ENCODE measurements at places on chromosomes 2 and 18.
A peak's percentile ranks its signal among the peaks of the same experiment; 100 is the strongest.

DNA sequence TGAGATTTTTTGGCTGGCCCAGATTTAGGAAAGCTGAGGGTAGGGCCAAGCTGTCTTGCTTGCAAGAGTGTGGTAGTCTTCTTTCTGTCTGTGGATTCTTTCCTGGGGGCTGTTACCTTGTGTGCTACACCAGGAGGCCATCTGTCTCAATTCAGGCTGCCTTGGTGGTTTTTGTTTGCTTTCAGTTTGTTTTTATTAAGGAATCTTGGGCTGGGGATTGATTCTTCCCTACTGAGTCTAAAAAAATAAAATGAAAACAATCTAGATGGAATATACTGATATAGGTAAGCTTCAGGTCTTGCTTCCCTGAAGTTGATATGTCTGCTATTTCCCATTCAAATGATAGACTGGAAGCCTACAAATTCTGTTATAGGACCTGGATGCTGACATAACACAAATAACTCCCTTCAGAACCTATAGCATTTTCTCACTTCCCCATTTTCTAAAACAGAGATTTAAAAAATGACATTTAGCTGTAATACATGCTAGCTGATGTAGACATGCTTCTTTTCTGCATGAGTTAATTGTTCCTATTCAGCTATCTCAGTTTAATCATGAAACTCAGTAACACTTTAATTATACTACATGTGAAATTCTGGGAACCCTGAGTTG lies 5.3 kb downstream of the LHCGR start:
- DNase-seq: no peak

GRCh38 chr2:156704617-156705016 lies 268.4 kb downstream of the GPD2 start:
- DNase-seq: no peak

- DNase-seq: no peak
Observed at GRCh38 chr2:107529146-107529545, 297.5 kb upstream of the RGPD4 start.

- no peak for DNase-seq
Observed at GRCh38 chr2:86636842-86637241, 13.2 kb upstream of the RNF103 start.

DNA sequence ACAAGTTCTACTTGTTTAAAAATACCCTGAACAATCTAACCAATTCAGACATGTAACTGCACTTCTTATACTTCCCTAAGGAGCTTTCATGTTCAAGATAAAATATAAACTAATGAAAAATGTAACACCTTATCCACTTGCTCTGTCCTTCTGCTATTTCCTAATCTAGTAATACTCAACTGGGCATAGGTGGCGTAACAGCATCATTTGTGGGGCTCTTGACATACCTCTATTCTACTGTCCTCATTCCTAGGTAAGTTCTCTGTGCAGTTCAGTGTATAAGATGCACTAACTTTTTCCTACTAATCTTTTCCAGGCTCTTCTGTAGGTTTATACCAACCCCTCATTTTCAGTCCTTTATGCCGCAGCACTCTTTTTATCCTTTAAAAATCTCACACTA lies 36.7 kb downstream of the PRKD3 start:
- DNase-seq: peak; percentile 21

- no peak for DNase-seq
Observed at GRCh38 chr2:70531419-70532086, 22.1 kb downstream of the TGFA start.

- no peak for DNase-seq
Observed at GRCh38 chr2:28322981-28323396, 69.7 kb upstream of the FOSL2 start.

DNA sequence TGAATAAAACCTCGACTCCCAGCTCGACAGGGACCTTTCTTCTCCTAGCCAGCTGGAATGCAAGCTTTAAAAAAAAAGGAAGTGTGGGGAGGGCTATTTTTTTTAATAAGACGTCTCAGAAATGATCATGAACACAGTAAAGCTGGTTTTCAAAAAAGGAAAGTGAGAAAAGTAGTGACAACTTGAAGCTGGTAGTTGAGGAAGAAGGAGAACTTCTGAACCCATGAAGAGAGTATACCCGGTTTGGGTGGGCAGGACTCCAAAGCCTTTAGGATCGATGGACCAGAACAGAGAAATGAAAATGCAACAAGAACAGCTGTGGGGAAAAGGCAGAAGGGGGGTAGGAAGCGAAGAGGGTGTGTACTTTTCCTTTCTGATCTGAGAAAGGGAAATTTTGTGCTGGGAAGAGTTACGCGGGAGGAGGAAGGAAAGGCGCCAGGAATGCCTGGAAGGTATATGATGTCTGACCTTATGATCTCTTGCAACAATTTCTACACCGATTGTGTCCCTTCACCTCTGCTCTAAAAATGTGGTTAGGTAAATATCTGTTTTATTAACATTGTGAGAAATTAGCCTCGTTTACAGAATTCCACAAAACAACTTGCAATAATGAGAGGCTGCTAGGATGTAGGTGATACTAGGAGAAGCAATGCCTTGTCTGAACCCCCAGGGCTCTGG lies 22.6 kb upstream of the CYP1B1 start:
- DNase-seq: no peak

GRCh38 chr2:19607931-19608771 lies 249.7 kb upstream of the OSR1 start:
- DNase-seq: no peak

- DNase-seq: no peak
Observed at GRCh38 chr2:136208682-136209420, 90.9 kb upstream of the CXCR4 start.

- no peak for DNase-seq
Observed at GRCh38 chr18:37249171-37249886, 316.3 kb downstream of the CELF4 start.

- DNase-seq: peak; percentile 51
Observed at GRCh38 chr2:99066075-99066958, 75.2 kb upstream of the C2orf15 start.

- DNase-seq: no peak
Observed at GRCh38 chr2:164782323-164782722, 59.3 kb downstream of the COBLL1 start.

DNA sequence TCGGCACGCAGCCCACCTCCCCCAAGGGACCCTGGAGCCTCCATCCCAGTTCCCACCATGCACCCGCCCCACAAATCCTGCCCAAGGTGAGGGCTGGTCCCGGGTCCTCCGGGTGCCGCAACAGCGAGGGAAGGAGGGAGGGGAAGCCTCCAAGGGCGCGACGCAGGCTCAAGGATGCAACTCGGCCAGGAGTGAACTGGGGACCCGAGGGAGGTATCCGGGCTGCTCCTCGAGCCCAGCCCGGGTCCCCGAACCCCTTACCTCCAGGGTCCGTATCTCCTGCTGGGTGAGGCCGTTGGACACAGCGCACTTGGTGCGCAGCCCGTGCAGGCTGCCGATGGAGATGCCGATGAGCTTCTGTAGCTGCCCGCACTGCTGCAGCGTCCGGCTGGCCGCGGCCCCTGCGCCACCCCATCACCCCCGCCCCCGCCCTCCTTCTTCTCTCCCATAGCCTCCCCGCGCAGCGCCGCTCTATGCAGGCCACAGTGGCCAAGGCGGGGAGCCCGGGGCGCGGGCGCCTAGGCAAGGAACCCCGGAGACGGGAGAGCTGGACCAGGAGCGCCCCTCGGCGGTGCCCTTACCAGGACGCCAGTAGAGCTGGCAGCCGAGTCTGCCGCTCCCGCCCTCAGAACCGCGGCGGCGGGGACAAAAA lies 124.1 kb downstream of the ANKRD30BL start:
- no peak for DNase-seq

- DNase-seq: no peak
Observed at GRCh38 chr18:76958692-76959341, 136.5 kb downstream of the ZNF236 start.

GRCh38 chr2:113056521-113056920 lies 2.5 kb upstream of the IL36RN start:
- no peak for DNase-seq

- peak; percentile 57 for DNase-seq
Observed at GRCh38 chr2:85704800-85705679, 10.9 kb downstream of the GNLY start.

- DNase-seq: no peak
Observed at GRCh38 chr2:27901234-27901633, 10.7 kb downstream of the BABAM2 start.

- no peak for DNase-seq
Observed at GRCh38 chr2:213491376-213491775, 207.1 kb downstream of the SPAG16 start.

DNA sequence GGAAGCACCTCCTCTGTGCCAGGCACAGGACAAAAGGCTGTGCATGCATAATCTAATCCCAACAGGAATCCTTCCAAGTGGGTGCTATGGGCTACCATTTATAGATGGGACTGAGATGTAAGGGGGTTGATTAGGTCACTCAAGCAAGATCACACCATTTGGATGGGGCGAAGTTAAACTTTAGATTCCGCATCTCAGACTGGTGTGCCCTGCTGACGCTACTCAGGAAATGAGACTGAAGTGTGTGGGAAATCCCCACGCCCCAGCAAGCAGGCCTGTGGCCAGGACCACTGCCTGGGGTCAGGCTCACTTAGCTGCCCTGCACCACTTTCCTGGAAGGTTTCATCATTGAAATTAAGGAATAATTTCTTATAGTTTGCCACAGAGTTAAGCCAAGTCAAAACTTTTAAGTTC lies 70.5 kb upstream of the PPP1CB start:
- peak; percentile 81 for DNase-seq

DNA sequence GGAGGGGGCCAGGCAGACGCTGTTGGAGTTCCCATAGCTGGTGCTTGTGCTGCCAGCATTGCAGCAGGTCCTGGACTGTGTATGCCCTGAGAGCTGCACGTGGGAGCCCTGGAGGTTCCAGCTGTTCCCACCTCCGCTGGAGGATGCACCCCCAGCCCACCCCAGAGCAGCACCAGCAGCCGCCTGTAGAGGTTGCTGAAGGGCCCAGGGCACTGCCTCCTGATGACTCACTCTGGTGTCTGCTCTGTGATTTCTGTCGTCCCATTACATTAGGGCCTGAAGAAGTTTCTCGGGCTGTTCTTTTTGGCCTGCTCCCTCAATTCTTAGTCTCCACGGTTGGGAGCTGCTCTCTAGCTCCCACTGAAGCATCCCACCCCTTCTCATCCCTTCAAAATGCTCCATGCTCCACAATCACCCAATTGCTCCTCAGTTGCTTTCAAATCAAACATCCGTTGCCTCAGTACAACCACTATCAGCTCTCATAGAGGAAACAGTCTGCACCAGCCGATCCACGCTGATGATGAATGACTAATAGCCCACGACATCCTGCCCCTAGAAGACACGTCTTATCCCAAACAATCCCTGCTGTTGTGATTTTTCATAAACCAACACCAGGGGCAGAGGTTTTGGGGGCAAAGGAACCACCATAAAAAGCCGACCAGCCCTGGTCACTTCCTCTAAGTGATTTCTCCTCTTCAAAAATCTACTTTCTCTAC lies 65.2 kb upstream of the RNF152 start:
- DNase-seq: no peak

- no peak for DNase-seq
Observed at GRCh38 chr18:45702708-45703265, 21.2 kb upstream of the SLC14A1 start.

GRCh38 chr2:143336719-143337210 lies 207.5 kb downstream of the ARHGAP15 start:
- DNase-seq: no peak

DNA sequence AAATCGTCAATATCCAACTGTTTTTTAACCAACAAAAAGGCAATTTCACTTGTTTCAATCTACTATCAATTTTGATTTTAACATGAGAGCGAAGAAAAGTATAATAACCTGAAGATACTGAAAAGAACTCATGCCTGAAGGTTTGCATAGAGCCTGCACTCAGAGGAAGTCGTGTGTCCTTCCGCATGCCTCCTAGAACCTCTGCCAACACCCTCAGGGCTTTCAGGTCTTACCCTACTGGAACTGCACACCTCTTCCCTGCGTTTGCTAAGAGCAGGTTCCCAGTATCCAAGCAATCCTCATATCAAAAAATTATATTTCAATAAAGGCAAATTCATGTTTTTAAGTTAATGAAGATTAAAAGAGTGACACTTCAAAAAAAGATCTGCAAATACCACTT lies 74.7 kb downstream of the PIAS2 start:
- no peak for DNase-seq

GRCh38 chr2:40450066-40450795 lies 1.7 kb downstream of the SLC8A1 start:
- DNase-seq: no peak

DNA sequence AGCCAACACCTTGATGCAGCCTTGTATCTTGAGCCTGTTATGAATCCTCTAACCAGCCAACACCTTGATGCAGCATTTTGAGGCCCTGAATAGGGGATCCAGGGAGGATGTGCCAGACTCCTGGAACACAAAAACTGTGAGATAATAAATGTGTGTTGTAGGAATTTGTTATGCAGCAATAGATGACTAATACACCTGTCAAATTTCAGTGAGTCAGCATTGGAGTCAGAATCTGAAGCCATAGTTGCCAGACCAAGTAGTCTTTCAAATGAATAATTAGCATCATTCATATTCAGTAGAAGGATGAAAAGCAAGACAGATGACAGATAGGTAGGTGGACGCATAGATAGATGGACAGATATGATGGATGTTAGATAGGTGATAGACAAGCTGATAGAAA lies 942.5 kb upstream of the SLC39A10 start:
- DNase-seq: no peak

- DNase-seq: no peak
Observed at GRCh38 chr2:28809927-28810326, 707 bp upstream of the SPDYA start.

- peak; percentile 17 for DNase-seq
Observed at GRCh38 chr2:177289824-177290628, 25.5 kb upstream of the NFE2L2 start.

GRCh38 chr2:112910219-112910618 lies 746 bp upstream of the IL37 start:
- no peak for DNase-seq

DNA sequence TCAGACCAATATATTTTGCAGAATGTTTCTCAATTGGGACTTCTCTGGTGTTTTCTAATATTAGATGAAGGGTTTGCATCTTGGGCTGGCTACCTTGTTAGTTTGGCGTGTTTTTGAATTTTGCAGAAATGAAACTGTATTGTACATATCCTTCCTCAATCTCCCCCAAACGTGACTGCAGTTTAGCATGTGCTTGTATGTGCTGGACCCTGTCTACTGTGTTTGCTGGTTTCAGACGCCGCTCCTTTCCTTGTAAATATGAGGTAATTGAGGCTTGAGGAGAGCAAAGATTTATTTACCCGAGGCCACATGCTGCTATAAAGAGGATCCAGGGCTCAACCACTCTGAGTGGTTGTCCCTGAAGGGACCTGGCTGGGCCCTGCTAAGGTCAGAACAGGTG lies 57.2 kb downstream of the NGEF start:
- DNase-seq: no peak

DNA sequence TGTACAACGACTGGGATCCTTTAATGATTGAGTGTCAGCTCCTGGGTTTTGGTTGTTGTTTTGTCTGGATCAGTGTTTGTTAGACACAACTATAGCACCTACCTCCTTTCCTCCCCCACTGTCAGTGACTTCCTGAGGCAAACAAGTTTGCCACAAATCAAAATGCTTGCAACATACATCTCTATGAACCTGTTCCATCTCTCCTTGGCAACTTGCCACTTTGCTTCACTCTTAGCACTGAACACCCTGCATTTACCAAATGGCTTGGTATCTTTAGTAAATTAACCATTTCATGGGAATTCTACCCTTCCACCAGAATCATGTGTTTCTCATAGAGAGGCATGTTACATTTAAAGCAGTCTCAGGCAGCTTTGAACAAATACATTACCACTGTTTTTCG lies 301.1 kb upstream of the TANK start:
- DNase-seq: no peak

GRCh38 chr2:179338681-179339080 lies 74.0 kb upstream of the SESTD1 start:
- no peak for DNase-seq

- DNase-seq: no peak
Observed at GRCh38 chr18:25305584-25305983, 46.4 kb downstream of the ZNF521 start.
